Naive thymus-derived CD8-positive, alpha-beta T cell (primary cell): ENCODE measurements at places on chromosomes 5 and 9. TPM values are rescaled to one million over a fixed set of nuclear protein-coding genes. Genes with fewer than 3 reads are reported as not detected.

DNA sequence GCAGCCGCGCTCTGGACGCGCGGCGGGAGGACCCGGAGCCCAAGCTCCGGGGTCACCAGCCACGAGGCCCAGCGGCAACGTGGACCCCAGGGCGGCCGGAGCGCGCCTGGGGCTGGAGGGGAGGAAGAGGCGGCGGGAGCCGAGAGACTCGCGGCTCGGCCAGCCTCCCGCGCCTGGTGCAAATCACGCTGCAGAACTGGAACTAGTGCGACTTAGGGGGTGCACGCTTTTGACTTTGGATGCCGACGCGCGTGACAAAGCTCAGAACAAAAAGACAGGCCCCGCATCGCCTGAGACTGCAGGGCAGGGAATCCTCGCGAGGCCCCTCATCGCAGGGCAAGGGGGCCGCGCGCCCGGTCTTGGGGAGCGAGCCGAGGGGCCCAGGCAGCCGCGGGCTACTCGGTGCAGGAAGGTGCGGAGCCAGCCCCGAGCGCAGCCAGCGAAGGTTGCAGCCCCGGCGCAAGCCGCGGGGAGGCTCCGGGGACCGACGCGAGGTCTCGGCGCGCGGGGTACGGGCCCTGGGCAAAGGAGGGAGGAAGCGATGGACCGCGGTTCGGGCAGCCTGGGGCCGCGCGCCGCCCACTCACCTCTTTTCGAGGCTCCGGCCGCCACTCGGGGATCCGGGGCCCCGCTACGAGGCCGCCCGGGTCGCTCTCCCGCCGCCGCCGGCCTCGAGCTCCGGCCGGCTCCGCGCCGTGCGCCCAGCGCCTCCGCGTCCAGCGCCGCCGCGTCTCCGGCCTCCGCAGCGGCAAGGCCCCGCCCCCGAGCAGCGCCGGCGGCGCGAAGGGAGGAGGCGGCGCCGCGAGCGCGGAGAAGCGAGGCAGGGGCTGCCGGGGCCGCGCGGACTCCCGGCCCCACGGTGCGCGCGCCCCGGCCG is at the start of gene GOLM1:
Gene GOLM1 (minus strand): TSS at position 735 of the 877 bp plus-strand sequence. CDS start 20,238 bp downstream, outside the sequence.
- DNase-seq, result peak; percentile 11

- no peak for DNase-seq
Measured at GRCh38 chr5:110105692-110106091, 416.0 kb downstream of the MAN2A1 start.

Gene LHX3
- not detected for total RNA-seq

DNA sequence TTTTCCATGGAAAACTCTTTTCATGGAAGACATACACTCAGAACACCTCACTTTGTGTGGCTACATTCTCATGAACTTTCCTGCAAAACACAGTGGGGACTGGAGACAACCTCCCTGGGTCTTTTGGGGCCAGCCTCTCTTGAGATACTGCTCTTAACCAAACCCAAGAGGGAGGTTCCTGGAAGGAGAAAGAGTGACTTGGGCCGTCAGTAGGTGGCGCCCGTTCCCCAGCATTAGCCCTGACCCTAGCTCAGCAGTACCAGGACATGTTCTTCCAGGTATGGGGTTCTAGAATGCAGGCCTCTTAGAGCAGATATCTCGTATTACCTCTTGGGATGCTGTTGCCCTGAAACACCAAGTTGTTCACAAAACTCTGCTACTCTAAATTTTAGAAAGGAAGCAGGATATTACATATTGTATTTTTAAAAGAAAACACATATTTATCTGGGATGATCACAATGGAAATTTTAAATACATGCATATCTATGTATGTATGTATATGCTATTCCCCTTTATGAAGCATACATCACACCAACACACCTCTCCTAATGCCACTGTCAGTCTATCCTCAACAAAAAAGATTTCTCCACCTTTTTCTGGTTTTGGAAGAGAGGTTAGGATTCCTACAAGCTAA is 15.8 kb upstream of the GLIS3 start:
- peak; percentile 68 for DNase-seq

Gene PCDHB3
- total RNA-seq, result not detected

GRCh38 chr5:67802766-67803165 is 412.8 kb upstream of the PIK3R1 start:
- no peak for DNase-seq

Gene CCDC171
- total RNA-seq, result 2.1 TPM

Gene BAAT
- not detected for total RNA-seq

- no peak for DNase-seq
Measured at GRCh38 chr5:160311491-160312133, 752 bp downstream of the CCNJL start.

- DNase-seq, result no peak
Measured at GRCh38 chr9:113614843-113615648, 151.5 kb downstream of the RGS3 start.

DNA sequence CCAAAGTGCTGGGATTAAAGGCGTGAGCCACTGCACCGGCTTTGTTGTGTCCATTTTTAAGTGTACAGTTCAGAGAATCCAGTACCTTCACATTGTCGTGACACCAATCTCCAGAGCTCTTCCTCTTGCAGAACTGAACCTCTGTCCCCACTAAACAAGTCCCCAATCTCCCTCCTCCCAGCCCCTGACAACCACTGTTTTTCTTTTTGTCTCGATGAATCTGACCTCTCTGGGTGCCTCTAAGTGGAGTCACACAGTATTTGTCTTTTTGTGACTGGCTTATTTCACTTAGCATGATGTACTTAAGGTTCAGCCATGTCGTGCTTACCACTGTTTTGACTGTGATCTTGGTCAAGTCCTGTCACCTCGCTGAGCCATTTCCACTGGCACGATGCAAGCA is 1.6 kb downstream of the WDR38 start:
- no peak for DNase-seq

DNA sequence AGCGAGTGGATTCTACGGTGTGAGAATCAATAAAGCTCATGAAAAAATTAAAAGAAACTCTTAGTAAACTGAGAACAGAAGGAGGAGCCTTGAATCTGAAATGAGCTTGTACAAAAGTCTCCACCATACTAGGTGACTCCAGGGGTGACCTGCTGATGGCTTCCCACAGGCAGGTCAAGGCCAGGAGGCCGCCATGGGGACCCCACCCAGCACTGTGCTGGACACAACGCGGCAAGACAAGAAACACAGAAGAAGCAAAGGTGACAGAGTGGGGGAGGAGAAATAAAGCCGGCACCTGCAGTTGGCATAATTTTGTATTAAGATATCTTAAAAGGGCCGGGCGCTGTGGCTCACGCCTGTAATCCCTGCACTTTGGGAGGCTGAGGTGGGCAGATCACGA is 12.1 kb upstream of the SLC6A19 start:
- no peak for DNase-seq

GRCh38 chr9:35001803-35002502 is 12.4 kb downstream of the DNAJB5 start:
- no peak for DNase-seq

Gene PCDHGC5
- total RNA-seq, result not detected

GRCh38 chr9:128321343-128321742 is 904 bp downstream of the TRUB2 start:
- DNase-seq, result no peak

- no peak for DNase-seq
Measured at GRCh38 chr9:123326662-123327093, 29.3 kb upstream of the CRB2 start.

DNA sequence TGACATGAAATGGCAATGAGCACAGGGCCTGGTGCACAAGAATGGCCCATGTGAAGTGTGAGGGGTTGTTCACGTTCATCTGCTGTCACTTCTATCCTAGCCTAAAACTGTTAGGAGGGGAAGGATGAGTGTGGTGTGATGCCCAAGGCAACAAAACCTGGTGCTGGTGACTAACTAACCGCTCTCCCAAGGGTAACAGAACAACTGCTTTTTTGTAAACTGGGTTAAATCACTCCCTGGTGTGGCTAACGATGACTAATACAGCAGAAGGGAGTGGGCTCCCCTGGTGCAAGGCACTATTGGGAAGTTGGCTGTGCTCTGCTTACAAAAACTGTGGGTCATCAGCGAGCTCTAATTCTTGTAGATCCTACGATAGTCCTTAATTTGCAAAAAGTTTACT is 103.2 kb upstream of the VCAN start:
- no peak for DNase-seq

Gene RNF224
- 0.21 TPM for total RNA-seq

DNA sequence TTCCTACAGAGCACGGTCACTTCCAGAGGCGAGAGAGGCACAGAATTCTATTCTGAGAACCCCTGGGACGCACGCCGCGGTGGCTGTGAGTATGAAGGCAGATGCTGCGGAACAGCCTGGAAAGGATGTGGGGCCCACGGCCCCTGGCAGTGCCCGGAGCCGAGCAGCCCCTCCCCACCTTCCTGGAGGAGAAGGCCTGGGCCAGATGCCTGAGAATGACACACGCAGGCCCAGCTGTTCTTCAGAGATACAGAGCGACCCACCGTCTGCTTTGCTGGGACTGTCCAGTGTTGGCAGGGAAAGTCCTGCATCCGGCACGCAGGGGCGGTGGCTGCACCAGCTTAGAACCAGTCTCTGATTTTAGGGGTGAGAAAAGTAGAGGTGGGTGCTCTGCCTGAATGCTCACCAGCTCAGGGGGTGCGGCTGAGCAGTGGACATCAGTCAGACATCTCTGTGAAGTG is 116.7 kb upstream of the LPCAT1 start:
- no peak for DNase-seq

DNA sequence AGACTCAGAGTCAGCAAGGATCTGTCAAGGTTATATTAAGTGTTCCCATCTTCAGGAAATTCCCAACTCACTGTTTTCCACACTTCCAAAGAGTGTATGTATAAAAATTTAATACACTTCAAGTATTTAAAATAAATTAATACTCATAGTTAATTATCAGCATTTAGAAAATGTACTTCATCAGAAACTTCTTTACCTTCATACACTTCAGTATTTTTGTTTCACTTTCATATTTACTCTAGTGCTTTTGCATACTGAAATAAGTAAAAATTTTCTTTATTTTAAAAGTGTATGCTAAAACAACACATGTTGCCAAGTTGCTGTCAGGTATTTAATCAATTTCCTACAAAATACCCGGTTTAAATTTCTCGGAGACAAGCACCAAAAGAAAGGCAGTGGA is 16.5 kb downstream of the RICTOR start:
- no peak for DNase-seq

DNA sequence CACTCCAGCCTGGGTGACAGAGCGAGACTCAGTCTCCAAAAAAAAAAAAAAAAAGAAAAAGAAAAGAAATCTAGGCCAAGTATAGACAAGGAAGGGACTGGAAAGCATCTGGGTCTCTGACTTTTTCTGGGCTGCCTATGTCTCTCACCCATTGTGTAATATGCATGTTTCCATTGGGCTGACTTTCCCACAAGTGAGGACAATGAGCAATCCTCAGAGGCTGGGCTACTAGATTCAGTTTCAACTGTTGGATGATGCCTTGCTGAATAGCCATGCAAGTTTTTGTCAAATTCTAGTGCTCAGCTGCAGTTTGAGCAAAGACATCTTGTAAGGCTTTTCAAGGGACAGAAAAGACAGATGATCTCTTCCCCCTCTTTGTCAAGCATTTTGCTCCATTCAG is 82.1 kb downstream of the PHAX start:
- DNase-seq, result no peak

DNA sequence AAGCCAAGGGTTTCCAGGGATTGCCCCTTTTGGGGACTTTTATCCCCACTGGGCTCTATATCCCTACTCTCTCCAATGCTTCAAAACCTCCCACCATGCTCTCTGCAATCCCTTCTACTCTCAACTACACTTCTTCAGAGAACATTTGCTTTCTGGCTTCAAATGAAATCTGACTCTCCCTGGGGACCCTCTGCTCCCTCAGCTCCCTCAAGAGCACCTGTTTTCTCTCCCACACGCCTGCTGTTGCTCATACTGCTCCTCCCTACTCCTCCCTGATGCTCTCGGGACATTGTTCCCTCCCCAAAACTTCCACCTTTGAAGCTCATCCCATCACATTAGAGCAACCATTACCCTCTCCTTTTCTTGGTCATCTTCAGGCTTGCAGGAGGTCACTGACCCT is 344.9 kb downstream of the CDK5RAP2 start:
- DNase-seq, result no peak

DNA sequence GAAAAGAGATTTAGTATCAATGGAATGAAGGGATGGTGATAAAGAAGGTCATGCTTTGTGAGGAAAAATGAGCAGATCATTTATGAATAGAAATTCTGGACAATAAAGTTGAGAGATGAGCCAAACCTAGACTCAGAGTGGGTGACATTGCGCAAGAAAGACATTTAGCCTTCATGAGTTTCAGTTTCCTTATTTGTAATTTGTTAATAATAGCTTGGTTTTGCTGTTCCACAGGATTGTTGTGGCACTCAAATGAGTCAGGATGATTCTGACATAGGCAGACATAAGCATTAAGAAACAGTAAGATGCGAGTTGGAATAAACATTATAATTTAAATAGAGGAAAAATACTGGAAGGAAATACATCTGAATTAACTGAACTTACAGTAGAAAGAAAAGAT is 34.8 kb downstream of the ITGA2 start:
- DNase-seq, result no peak

GRCh38 chr9:5617749-5618148 is 11.2 kb upstream of the RIC1 start:
- DNase-seq, result no peak

Gene C9orf153
- total RNA-seq, result 1.1 TPM

Gene RAD50
- total RNA-seq, result 36.1 TPM

Gene EGFL7
- total RNA-seq, result 0.36 TPM

DNA sequence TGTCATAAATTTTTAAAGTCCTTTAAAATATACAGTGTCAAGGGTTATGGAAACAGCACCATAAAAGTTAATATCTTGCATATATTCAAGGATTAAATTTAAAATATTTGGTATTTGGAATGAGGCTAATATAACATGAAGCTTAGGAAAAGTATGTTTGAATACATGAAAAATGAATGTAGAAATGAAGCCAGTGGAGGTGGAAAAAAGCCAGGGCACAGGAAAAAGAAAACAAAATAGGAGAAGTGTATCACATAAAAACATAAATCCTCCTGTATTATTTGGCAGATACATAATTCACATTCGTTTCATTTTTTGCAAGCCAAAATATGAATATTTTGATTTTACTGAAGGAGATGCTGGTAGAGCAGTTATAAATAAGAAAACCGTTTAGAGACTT is 587.0 kb upstream of the ZNF608 start:
- no peak for DNase-seq

Gene EPB41L4A
- total RNA-seq, result not detected

GRCh38 chr5:119358901-119359603 is 3.2 kb downstream of the TNFAIP8 start:
- no peak for DNase-seq

GRCh38 chr5:38483805-38484398 is 72.5 kb downstream of the LIFR start:
- no peak for DNase-seq

- no peak for DNase-seq
Measured at GRCh38 chr9:89815061-89815902, 210.5 kb downstream of the GADD45G start.

GRCh38 chr9:113545068-113545467 is 81.5 kb downstream of the RGS3 start:
- no peak for DNase-seq

GRCh38 chr5:98105681-98106080 is 667.8 kb upstream of the RGMB start:
- no peak for DNase-seq

Gene SLC45A2
- total RNA-seq, result 0.93 TPM

- no peak for DNase-seq
Measured at GRCh38 chr9:88180081-88180765, 41.9 kb upstream of the SPATA31C2 start.
